ENCODE measurements at places on chromosomes 13 and 19. TPM values are rescaled to one million over a fixed set of nuclear protein-coding genes. Genes with fewer than 3 reads are reported as not detected.
A peak's percentile ranks its signal among the peaks of the same experiment; 100 is the strongest.

- DNase-seq, result peak; percentile 44
Observed at GRCh38 chr19:3175781-3176714, 2.5 kb upstream of the S1PR4 start.

- no peak for DNase-seq
Observed at GRCh38 chr13:20727856-20728255, 24.4 kb downstream of the IL17D start.

DNA sequence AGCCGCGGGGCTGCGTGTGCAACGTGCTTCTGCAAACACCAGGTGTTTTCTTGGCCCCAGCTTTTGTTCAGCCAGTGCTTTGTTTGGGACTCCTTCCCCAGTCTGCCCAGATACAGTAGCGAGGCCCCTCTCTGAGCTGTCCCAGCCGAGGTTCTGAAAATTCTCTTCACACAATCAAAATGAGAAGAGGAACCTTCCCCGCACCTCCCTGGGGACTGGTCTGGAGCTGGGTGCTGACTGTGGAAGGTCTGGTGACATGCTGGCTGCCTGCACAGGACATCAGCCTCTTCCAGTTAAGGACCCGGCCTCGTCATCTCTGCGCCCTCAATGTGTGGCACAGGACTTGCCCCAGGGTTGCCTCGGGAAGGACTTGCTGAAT is 4.2 kb downstream of the ATP4A start:
- no peak for DNase-seq

- DNase-seq, result no peak
Observed at GRCh38 chr13:110323172-110323891, 16.2 kb downstream of the COL4A2 start.

- DNase-seq, result no peak
Observed at GRCh38 chr13:93174260-93174659, 52.3 kb upstream of the GPC6 start.

- DNase-seq, result no peak
Observed at GRCh38 chr19:53389978-53390377, 5.0 kb upstream of the ZNF765 start.

MCEMP1 gene
- not detected for total RNA-seq

DNA sequence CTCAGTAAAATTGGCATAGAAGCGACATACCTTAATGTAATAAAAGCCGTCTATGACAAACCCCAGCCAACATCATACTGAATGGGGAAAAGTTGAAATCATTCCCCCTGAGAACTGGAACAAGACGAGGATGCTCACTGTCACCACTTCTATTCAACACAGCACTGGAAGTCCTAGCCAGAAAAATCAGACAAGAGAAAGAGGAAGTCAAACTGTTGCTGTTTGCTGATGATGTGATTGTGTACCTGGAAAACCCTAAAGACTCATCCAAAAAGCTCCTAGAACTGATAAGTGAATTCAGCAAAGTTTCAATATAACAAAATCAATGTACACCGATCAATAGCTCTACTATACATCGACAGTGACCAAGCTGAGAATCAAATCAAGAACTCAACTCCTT is 63.3 kb downstream of the TNFSF13B start:
- DNase-seq, result no peak

- peak; percentile 27 for DNase-seq
Observed at GRCh38 chr19:53037101-53038097, 7.1 kb upstream of the ERVV-2 start.

DNA sequence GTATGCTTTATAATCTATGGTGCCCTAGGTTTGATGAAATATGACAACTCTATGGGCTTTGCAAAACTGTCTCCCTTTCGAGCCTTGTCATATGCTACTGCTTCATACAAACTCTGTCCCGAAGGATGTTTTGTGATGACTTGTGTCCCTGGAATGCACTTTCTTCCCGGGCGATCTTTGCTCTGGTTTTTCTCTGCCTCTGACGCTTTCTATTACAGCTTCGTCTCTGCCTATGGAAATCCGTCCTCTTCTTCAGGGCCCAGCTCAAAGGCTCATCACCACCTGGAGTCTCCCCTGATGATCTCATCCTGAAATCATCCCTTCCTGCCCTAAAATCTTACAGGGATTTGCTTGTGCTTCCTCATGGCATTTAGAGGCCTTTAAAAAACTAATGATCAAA is 191.5 kb upstream of the KL start:
- DNase-seq, result no peak

CNN2 gene
- 11.7 TPM for total RNA-seq
